ENCODE measurements at places on chromosomes 1 and 21.

- no peak for DNase-seq
Observed at GRCh38 chr1:65719391-65719790, 73.3 kb upstream of the PDE4B start.

DNA sequence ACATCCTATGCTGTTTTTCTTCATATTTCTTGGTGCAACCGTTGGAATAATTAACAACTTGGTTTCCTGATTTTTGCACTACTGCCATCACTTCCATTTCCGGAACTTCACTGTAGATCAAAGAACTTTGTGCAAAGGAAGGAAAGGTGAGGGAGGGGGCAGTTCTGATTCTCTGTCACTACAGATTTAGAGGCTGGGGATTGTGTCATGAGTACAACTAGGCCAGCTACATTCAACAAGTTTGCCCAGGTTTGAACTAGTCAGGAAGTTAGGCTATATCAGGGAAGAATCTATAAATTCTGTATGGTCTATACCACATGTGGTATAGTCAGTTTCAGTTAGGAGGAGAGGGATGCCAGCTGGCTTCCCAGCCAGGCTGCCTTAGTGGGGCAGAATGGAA is 84.2 kb downstream of the RGL1 start:
- no peak for DNase-seq

DNA sequence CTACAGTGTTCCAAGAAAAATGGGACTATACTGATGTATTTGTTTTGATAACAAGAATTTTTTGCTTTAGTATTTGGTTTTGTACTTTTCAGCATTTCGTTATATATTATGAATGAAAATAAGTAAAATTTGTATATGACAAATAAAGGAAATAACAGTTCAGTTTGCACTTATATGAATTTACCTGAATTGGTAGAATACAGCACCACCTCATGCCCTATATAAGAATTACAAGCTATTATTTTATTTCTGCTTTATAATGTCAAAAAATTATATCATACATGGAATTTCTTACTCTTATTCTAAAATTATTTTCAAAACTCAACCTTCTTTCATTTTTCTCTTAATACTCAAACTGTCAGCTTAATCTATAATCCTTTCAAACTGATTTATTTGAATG is 14.6 kb downstream of the EFCAB7 start:
- no peak for DNase-seq

DNA sequence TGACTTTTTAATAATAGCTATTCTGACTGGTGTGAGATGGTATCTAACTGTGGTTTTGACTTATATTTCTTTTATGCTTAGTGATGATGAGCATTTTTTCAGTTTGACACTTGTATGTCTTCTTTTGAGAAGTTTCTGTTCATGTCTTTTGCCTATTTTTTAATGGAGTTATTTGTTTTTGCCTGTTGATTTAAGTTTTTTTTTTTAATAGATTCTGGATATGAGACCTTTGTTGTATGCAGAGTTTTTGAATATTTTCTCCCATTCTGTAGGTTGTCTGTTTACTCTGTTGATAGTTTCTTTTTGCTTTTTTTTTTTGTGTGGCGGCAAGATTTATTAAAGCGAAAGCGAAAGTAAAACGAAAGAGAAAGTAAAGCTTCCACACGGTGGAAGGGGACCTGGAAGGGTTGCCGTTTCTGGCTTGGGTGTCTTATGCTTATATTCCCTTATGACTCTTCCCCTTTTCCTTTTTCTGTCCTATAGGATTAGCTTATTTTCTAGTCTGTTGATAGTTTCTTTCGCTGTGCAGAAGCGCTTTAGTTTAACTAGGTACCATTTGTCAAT is 67.6 kb downstream of the TBX19 start:
- DNase-seq, result no peak

- no peak for DNase-seq
Observed at GRCh38 chr1:91092503-91092902, 70.7 kb upstream of the ZNF644 start.

DNA sequence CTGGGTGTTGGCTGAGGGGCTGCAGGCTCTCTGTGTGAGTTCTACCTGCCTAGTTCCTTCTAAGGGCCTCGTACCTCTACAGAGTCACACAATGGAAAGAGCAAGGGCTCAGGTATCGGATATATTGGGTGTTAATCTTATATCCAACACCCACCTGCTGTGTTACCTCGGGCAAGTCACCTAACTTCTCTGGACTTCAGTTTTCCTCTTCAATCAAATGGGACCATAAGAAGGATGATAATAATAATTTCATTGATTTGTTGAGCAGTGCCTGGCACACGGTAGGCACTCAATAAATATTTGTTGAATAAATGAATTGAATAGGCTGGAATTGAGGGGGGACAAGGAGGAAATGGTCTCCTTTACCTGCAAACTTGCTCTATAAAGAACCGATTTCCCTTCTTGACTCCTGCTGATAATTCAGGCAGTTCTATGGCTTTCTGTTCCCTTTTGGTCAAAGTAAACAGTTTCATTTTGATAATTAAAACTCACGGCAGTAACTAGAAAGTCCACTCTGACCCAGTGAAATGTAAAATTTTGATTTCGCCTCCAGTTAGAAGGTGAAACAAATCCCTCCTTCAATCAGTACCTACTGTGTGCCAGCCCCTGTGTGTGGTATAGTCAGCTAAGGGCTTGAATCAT is 16.5 kb upstream of the MAN1C1 start:
- DNase-seq, result no peak

- DNase-seq, result no peak
Observed at GRCh38 chr1:147567594-147568381, 26.5 kb downstream of the BCL9 start.

DNA sequence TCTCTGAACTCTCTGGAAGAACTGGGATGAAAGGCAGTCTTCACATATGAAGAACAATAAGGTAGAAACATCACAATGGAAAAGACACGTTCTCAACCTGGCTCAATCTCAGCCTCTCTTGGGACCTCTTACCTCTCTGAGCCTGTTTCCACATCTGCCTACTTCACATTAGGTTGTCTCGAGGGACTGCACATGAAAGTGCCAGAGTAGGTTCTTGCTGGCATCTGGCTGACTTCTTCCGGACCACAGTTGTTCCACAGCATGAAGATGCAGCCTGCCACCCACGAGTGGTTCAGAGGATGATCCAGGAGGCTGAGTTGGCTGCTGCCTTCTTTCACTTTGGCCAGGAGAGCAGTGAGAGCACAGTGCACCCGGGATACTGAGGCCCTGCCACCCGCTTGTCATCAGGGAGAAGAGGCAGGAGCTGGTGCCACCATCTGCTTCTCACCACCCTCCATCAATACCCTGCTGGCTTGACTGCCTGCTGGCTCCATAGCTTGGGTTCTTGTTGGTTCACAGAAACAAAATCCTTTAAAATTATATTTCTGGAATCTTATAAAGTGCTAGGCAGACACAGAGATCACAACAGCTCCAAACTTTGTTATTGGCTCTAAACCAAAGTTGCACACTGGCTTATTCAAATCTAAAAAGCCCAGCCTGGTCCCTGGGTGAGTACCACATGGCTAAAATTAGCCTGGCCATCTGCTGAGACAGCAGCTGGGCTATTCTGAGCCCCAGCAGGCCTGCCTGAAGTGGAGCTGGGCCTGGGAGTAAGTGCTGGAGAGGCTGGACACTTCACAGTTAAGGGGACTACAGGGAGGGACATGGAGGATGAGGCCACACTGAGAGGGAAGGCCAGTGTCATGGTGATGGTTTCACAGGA is 46.9 kb upstream of the LIN9 start:
- DNase-seq, result no peak

- DNase-seq, result no peak
Observed at GRCh38 chr21:32184065-32184464, 94.8 kb downstream of the MIS18A start.

GRCh38 chr1:108050911-108051629 is 86.1 kb upstream of the VAV3 start:
- no peak for DNase-seq

DNA sequence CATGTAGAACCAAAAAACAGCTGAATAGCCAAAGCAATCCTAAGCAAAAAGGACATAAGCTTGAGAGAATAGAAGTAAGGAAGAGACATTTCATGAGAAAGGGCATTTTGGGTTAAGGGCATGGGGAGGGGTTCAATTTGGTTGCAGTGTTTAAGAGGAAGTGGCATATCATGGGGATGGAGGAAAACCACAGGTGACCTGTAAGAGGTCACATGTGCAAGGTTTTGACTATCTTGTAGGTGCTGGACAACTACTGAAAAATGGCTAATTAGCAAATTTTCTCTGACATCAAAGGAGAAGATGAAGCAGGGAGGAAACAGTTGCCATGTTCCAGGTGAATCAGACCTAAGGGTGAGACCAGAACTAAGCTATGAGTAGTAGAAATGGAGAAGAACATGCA is 31.3 kb upstream of the ROR1 start:
- no peak for DNase-seq

- DNase-seq, result no peak
Observed at GRCh38 chr1:11649624-11650330, 4.5 kb downstream of the FBXO2 start.

- DNase-seq, result peak; percentile 47
Observed at GRCh38 chr1:226875641-226876295, 5.4 kb downstream of the PSEN2 start.

- DNase-seq, result no peak
Observed at GRCh38 chr1:29831500-29832117, 595.3 kb downstream of the PTPRU start.

DNA sequence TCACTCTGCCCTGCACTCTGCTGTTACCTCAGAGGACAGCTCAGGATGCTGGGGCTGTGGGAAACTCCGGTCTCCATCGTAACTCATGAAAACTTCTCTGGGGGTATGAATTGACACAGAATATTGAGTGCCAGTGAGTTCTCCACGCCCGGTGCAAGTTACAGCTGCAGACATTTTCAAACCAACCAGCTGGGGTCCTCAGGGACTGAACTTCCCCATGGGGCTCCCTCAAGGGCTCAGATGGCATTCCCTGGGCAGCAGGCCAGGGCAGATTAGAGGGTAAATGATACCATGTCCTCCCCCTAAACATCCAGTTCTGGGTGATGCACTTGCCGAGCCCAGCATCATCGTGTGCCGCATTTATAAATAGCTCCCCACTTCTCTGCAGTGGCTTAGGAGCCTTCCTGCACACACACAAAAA is 27.8 kb upstream of the CCSAP start:
- no peak for DNase-seq

DNA sequence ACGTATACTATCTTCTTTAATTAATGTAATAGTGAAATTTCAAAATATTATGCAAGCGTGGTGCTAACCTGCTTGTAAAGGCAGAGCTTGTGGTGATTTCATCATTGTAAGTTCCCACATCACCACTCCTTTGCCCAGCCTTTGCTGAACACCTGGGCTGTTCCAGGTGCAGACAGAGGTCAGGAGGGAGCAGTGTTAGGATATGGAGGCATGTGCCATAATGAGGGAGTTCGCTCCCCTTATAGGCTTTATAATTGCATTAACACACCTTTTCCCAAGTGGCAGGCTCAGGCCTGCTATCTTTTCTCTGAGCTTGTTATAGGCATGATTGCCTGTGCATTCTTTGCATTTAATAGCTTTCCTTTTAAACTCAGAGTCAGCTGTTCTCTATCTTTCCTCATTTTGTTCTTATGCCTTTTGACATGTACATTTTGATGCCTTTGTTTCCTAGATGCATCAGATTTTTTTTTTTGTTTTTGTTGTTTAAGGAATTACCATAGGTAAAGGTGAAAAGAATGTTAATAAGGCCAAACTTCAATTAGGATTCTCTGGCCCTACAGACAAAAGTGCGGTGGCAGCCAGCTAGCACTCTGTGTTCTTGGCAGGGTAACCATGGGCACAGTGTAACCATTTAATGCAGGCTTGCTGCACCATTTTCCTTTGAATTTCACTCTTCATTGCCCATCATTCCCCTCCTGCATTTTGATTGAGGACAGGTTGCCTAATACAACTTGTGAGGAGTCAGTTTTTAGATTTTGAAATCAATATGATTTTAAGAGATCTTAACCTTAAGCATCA is 12.6 kb downstream of the NPL start:
- DNase-seq, result no peak

GRCh38 chr1:41103766-41104165 is 82.2 kb upstream of the SLFNL1 start:
- no peak for DNase-seq

DNA sequence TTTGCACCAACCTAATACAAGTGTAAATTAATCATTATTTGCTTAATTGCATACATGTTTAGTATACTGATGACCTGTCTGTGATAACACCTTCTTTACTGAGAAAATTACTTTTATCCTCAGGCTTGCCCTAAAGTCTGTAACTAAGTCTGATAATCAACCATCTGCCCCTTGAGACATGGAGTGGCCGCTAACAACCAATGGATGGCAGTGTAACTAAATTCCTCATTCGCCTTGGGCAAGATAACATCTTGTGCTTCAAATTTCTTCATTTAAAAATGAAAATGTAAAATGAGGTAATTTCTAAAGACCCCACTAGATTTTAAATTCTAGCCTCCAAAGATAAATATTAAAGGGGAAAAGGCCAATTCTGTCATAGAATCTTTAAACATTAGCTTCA is 85.1 kb downstream of the ENAH start:
- no peak for DNase-seq

DNA sequence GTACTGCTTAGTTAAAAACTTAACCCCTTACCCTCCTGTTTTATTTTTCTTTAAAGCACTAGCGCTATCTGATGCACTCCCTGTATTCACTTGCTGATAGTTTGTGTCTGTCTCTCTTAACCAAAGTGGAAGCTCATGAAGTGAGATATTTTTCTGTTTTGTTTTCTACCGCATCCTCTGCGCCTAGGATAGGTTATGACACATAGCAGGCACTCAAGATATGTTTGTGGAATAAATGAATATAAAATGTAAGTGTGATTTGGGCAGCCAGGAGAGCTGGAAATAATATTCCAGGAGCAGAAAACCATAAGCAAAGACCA is 49.0 kb upstream of the MRPS6 start:
- no peak for DNase-seq

- DNase-seq, result no peak
Observed at GRCh38 chr1:220313576-220313975, 41.3 kb upstream of the RAB3GAP2 start.

- DNase-seq, result no peak
Observed at GRCh38 chr1:203926025-203926540, 64.7 kb downstream of the SNRPE start.

DNA sequence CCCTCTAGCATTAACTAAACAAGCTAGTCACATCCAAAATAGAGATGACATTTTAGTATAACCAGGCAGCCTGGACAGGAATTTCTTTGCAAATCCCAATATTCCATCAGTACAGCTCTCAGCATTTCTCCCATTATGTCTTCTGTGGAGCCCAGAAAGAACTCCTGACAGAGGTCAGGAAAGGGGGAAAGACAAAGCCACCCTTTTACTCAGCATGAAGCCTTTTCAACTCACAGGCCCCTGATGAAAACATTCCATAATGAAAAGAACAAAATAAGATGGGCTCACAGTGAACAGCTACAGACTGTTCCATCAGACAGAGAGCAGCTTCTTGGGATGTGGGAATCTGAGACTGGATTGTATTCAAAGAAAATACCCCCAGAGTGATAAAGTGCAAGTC is 80.6 kb downstream of the TEX35 start:
- DNase-seq, result no peak

- peak; percentile 71 for DNase-seq
Observed at GRCh38 chr1:111747282-111747734, 8.1 kb upstream of the INKA2 start.

DNA sequence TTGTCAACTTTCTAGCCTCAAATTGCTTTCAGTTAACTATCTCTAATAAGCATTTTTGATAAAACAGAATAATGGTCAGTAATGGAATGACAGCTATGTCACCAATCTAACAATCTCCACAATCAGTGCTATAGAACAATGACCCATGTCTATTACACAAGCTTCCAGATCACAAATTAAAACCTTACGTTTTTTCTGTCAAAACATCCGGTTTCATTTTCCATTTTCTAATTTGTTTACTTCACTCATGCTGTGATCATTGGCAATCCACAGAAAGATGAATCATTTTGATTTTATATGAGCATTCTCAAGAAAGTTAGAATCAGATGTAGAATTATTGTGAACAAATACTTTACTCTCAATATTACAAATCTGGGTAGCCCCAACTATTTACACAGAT is 80.3 kb downstream of the KCNT2 start:
- no peak for DNase-seq
